Right cardiac atrium (tissue), 5 donors: ENCODE measurements at places on chromosomes 3 and 15. TPM values are rescaled to one million over a fixed set of nuclear protein-coding genes. Genes with fewer than 3 reads are reported as not detected.

BCL2A1 gene
- total RNA-seq: 1.1 TPM

RHOV gene
- not detected for total RNA-seq

FAM240A gene
- total RNA-seq: not detected

GOLGA8S gene
- 0.53 TPM for total RNA-seq

WDR72 gene
- total RNA-seq: 0.23 TPM
